ENCODE measurements at places on chromosomes 4 and X.

DNA sequence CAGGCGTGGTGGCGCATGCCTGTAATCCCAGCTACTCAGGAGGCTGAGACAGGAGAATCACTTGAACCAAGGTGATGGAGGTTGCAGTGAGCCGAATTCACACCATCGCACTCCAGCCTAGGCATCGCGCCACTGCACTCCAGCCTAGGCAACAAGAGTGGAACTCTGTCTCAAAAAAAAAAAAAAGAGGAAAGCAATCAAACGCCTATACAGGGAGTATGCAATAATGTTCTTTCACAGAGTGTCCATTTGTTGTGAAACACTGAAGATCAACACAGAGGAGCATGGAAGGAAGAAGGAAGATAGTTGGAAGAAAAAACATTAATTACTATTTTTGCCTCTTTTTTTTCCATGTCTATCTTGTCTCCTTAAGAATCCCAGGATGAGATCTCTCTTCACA lies 113.4 kb downstream of the FBXO8 start:
- DNase-seq: no peak

- no peak for DNase-seq
Observed at GRCh38 chrX:65879977-65880799, 159.7 kb downstream of the VSIG4 start.

DNA sequence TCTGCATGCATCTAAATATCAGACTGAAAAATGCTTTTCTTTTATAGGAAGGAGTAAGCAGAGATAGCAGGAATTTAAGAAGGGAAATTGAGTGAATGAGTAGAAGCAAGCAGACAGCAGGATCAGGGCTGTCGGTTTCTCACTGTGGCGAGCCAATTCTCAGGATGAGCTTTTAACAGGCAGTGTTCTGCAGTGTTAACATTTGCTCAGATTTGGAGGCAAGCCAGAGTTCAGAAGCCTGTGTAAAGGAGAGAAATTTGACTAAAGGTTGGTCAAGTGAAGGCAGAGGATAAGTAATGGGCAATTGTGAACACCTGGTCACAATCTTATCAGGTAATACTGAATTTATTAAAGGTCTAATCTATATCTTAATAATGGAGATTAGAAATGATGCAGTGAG lies 133.3 kb upstream of the MAGEB16 start:
- DNase-seq: no peak

- DNase-seq: no peak
Observed at GRCh38 chr4:68349279-68349648, 626 bp downstream of the YTHDC1 start.

DNA sequence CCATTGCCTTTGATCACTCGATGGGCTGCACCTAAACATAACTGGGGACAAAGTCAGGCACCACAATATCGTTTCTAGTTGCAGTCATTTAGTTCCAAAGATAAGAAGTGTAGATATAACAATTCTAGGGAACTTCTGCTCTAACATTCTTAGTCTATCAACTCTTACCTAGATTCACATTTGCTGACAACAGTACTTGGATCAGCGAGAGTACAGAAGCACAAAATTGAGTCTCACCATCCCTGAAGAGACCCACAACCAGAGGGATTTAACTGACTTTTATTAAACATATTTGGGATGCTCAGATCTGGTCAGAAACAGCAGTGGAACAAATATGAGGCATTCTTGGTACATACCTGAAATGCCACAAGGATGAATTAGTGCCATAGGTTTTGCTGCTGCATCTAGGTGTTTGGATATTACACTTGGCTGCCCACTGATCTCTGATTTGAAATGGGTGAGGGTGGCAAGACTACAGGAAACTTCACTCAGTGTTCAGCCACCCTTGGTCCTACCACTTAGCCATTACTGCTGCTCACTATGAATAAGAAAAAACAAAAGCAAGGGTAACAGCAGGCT lies 28.9 kb upstream of the HUWE1 start:
- no peak for DNase-seq

DNA sequence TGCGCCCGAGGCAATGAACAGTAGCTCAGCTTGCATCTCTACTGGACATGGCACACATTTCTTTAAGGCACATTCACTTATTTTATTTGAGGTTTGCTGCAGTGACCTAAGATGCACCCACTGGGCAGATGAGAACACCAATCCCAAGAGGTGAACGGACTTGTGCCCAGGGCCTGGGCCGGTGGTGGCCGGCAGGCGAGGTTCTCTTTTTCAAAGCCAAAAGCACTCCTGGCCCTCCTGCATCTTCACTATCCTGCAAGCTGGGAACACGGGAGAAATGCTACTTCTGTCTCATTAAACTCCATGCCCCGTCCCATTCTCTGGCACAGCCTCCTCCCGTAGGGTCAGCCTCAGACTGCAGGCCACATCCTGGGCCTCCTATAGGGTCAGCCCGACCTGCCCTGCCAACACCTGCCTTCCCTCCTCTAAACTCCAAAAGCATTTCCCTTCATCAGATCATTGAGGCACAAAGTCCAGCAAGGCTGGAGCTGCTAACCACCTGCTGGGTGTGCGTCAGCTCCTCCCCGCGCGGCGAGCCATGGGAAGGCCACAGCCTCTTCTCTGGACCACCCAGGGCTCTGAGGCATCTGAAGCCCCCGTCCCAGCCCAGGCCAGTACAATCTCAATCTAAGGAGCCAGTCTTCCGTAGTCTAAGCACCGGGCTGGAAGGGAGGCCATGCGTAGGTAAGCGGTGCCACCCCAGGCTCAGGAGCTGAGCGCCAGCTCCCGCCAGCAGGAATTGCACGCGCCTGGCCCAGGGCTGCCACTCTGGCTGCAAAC lies 166.1 kb downstream of the AFAP1 start:
- DNase-seq: no peak

DNA sequence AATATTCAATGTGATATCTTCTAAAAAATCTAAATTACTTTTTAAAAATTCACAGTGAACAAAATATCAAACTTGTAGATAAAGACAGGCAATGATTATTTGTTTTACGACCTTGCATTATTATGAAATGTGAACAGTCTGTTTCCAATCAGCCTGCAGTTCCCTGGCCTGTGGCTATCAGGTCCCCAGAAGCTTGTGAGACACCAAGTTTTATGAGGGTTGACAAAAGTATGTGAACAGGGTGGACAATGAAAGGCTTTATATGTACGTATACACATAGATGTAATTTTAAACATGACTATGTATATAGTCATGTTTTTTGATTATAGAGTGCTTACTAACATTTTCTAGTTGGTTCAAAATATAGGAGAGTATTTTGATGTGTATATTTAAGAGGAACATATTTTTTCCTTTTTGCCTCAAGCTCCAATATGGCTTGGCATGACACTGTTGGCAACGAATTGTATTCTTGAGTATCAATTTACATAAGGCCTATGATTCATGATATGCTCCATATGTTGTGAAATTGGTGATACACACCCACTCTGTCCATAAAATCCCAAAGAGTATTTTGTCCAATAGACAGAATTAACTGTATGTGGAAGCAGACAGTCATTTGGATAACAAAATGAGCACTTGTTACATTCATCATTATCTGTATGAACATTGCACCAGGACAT lies 55.7 kb downstream of the BTC start:
- DNase-seq: no peak
